ENCODE measurements at places on chromosomes 2 and 18.

DNA sequence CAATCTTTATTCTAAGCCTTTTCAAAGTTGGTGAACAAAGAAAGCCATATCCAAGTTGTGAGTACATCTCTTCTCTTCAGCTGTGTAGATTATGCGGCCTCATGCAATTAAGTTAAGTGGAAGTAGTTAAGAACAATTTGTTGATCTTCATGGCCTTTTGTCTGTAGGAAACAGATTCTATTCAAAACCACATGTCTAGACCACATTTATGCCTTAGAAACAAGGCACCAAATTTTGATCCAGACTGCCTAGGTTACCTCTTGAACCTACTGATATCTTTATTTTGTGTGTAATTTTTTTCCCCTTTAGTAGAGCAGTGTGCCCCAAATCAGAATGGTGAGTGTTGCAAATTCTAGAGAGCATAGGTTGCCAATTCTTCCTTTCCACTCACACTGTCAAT lies 101.6 kb upstream of the CERS6 start:
- DNase-seq = no peak

DNA sequence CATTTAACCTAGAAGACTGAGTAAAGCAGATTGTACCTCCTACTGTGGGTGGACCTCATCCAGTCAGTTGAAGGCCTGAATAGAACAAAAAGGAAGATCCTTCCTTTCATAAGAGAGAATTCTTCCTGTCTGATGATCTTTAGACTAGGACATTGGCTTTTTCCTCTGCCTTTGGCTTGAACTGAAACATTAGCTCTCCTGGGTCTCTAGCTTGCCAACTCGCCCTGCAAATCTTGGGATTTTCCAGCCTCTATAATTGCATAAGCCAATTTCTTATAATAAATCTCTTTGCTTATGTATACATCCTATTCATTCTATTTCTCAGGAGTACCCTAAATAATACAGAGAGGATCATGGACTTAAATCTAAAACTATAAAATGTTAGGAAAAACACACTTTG lies 6.2 kb upstream of the KDSR start:
- DNase-seq = no peak

DNA sequence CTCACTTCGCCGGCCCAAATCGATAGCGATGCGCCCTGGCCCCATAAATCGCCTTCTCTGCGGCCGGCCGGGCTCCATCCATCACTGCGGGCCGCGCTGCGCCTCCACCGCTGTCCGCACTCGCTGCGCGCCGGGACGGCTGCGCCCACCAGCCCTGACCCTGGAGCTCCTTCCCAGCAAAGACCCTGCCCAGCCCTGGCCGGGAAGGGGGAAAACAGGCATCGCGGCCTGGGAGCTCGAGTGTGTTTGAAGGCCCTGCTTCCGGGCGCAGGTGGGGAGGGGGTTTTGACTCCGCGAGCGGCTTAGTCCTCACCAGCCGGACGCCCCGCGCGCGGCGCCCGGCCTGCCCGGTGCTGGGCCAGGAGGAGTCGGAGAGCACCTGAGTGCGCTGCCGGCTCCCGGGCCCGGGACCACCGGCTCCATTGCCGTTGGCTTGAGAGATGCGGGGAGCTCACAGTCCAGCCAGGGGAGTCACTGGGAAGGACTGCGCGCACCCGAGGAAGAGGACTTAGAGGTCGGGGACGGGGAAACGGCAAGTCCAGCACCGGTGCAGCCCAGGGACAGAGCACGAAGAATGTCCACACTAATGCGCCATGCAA lies 1.1 kb downstream of the PAX8 start:
- DNase-seq = no peak

DNA sequence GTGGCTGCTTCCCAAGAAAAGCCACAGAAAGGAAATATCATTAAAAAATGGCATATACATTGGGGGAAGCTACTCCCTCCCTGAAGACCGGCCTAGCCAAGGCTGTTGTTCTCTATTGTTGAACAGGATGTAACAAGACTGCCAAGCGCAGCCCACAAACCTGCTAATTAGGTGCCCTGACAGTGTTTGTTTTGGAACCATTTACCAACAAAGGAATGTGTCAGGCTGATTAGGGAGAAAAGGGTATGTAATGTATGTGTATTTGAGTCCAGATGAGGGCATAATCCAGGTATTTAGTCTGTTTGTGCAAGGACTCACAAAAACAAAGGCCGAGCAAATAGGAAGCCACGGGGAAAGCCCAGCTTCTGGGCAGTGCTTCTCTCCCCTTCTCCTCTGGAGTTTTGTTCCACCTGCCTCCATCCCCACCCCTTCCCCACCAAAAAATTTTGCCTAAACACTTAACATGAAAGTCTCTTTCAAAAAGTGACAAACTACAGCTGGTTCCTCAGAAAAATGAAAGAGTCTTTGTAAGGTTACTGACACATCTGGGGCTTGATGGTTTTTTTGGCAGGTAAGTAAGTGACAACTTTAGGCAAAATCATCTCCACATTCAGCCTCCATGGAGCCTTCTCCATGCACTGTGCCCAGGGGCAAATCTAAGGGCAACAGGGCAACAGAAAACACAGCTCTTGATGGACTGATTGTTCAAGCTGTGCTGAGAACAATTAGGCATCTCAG lies 78.3 kb upstream of the FZD5 start:
- no peak for DNase-seq

- no peak for DNase-seq
Measured at GRCh38 chr2:156457523-156458517, 21.6 kb downstream of the GPD2 start.

GRCh38 chr18:12309683-12310198 lies 1.7 kb downstream of the TUBB6 start:
- DNase-seq = no peak

GRCh38 chr18:43283299-43283698 lies 6.0 kb upstream of the SYT4 start:
- DNase-seq = no peak

DNA sequence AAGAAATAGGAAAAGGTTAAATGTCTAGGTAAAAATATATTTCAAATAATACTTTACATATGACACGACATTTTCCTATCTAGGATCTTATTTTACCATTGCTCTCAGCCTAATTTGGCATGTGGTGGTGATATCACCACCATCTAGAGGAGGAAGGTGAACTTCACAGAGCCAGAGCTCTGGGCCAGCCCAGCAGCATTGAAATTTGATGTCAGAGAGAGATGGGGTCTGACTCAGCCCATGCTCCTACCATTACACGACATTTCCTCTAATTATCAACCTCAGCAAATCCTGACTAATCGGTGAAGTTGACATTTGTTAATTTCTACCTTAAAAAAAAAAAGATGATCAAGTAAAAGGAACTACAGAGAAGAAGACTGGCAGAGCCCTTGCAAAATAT lies 42.3 kb downstream of the LRRTM4 start:
- no peak for DNase-seq
